ENCODE measurements at places on chromosomes 13 and 19.

DNA sequence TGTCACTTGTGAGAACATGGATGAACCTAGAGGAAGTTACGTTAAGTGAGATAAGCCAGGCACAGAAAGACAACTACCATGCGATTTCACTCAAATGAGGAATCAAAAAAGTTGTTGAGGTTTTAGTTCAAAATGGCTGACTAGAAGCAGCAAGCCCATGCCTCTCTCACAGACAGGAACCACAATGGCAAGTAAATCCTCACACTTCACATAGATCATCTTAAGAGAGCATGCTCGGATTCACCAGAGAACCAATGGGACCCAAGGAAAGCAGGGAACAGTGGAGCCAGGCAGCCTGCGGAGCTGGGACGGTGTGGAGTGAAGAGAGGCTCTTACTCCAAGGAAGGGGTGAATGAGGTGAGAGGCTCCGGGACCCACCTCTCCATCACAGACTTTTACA is 581.0 kb downstream of the UQCRFS1 start:
- no peak for DNase-seq

DNA sequence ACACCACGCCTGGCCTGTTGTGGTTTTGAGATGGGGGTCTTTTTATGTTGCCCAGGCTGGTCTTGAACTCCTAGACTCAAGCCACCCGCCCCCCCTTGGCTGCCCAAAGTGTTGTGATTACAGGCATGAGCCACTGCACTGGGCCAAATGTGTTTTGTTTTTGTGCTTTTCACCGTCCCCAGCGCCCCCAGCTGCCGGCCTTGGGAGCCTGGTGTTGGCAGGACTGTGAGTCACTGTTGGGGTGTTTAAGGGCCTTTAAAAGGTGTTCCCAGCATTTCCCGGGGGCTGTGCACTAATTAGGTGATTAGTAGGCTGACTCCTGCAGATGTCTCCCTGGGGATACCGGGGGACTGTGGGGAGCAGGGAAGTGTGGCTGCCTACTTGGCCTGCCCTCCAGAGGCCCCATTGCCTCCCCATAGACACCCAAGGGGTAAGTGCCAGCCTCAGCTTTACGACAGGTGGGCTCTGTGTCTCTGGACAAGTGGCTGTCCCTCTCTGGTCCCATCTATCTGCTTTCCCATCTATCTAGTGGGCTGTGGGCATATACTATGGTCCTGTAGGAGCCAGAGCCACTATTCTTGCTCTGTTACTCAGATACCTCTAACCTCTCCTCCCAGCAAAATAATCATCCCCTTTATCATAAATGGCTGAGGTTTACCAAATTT is 11.8 kb upstream of the TLE5 start:
- peak; percentile 38 for DNase-seq

GRCh38 chr13:20301403-20302071 is 69.4 kb upstream of the GJB6 start:
- no peak for DNase-seq

GRCh38 chr13:41652735-41653361 is 195.5 kb downstream of the RGCC start:
- DNase-seq = peak; percentile 0

- DNase-seq = no peak
Observed at GRCh38 chr19:19276851-19277250, 3.8 kb upstream of the TM6SF2 start.

DNA sequence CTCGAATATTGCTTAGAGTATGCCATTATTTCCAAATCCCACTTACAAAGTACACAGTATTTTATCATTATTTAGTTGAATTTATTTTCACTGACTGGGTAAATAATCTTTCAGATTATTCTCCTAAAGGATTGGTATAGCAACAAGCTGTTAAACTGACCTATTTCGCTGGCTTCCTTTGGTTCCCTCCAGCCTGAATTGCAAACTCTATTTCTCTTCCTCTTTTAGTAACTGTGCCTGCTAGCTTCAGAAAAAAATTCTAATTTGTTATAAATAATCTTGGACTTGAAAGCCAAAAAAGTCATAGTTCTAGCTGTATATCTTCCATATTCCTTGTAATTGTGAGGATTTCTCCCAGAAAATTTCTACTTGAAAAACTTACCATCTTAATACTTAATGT is 15.0 kb upstream of the CCNA1 start:
- DNase-seq = no peak

DNA sequence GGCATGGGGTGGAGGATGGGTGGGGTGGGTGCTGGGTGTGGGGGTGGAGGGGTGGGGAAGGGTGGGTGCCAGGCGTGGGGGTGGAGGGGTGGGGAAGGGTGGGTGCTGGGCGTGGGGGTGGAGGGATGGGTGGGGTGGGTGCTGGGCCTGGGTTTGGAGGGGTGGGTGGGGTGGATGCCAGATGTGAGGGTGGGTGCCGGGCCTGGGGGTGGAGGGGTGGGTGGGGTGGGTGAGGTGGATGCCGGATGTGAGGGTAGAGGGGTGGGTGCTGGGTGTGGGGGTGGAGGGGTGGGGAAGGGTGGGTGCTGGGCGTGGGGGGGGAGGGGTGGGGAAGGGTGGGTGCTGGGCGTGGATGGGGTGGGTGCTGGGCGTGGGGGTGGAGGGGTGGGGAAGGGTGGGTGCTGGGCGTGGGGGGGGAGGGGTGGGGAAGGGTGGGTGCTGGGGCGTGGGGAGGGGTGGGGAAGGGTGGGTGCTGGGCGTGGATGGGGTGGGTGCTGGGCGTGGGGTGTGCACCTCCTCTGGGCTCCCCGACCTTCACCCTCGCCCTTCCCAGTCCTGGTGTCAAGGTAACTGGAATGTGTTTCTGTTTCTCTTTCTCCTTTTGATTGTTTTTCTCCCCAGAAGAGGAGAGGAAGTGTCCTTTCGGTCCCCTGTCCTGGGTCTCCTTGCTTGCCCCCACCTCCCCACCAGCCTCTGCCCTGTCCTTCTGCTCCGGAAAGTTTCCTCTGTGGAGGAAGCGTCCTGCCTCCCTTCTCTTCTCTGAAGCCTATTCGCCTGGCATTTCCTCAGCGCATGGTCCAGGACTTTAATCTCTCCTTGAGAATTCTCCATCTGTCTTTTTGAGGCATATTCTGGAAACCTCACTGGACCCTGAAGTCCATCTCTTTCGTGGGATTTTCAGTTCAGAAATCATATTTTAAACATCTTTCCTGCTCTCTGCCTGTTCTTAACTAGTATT is 22.9 kb upstream of the CFAP97D2 start:
- DNase-seq = no peak

GRCh38 chr13:37595162-37595561 is 3.4 kb downstream of the POSTN start:
- no peak for DNase-seq

- peak; percentile 7 for DNase-seq
Observed at GRCh38 chr19:24059563-24060295, 27.3 kb upstream of the ZNF254 start.

- DNase-seq = no peak
Observed at GRCh38 chr19:16927883-16928282, 39.1 kb downstream of the F2RL3 start.

DNA sequence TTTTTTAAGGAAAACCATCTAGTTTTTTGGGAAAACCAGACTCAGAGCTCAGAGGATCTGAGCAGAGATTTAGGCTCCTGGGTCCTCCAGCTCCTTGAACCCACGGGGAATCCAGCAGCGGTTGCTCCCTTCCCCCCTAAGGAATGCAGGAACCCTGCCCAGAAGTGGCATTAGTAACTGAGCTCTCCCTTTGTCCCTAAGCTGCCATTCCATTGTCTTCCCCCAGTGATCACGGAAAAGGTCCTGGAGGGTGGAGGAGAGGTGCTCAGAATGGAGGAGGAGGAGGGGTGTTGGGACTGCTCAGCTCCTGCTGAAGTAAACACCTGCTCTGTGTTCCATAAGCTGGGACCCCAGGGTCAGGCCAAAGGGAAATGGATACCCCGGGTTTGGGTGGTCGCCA is 16.8 kb upstream of the OR1M1 start:
- no peak for DNase-seq

DNA sequence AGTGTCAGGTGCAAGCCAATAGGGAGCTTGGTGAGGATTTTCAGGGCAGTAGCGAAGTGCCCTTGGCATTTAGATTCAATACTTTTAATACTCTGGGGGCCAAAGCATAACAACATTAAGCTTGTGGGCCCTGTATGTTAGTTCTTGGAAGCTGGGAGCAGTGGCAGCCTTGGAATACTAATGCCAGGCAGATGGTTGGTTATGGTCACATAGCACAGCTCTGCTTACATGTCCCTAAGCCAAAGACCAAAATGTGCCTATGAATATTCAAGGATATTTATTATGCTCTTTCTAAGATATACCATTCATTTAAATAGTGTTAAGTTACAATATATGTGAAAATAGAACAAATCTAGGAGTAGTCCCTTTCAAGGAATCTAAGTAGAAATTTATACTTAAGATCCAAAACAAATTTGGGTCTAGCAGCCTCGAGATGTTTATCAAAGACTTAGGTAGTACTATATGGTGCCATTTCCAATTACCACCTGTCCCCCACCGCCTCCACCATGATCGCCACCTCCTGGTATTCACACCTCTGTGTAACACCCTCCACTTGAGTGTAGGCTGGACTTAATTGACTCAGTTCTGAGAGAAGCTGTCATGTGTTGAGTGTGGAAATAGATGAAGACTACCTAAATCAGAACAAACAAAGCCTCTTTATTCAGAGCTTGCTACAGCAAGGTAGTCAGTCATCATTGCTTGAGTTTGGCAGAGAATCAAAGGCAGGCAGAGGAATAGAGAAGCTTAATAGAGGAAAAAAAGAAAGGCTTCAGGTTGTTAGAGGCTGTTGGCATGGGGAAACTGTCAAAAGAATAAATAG is 261.0 kb downstream of the GPC5 start:
- no peak for DNase-seq

DNA sequence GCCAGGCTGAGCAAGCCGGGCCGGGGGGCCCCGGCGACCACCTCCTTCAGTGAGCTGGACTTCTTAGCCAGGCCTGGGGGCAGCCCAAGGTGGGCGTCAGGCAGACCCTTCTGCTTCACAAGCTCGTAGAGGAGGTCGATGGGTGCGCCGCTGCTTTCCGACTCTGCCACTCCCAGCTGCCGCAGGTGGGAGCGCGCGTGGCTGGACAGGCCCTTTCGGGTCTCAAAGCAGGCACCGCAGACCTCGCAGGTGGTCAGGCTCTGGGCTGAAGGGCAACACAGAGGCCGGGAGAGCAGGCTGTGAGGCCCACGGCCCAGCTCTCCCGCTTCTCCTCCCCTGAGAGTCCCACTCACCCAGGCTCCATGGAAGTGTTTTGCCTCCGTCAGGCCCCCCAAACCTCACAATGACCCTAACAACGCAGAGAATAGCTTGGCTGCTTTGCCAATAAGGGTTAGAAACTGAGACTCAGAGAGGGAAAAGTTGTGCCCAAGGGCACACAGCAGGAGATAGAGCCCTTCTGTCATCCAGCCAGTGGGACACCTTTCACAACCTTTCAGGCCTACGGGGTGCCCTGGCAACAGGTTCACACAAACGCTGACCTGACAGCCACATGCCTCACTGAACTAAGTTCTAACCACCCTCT is 11.2 kb upstream of the AKAP8L start:
- DNase-seq = no peak

GRCh38 chr13:102517959-102518358 is 78.8 kb upstream of the TPP2 start:
- no peak for DNase-seq

DNA sequence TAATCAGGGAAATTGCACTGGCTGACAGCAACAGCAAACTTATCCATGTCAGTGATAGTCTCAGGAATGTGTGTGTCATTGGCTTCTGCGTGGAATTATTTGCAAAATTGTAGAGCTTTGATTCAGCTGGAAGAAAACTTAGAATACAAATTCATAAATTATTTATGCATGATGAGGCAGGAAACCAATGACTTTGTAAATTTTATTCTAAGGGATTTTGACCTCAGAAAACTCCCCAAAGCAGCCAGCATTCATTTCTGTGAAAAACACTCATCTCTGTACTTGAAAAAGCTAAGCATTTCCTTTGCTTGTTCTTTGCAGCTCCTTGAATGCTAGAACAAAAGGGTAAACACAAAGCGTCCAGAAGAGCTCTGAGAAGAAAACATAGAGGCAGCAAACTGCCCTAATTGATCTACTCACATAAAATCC is 162.4 kb downstream of the DCT start:
- no peak for DNase-seq

- DNase-seq = no peak
Observed at GRCh38 chr13:84366506-84366905, 484.2 kb upstream of the SLITRK1 start.

DNA sequence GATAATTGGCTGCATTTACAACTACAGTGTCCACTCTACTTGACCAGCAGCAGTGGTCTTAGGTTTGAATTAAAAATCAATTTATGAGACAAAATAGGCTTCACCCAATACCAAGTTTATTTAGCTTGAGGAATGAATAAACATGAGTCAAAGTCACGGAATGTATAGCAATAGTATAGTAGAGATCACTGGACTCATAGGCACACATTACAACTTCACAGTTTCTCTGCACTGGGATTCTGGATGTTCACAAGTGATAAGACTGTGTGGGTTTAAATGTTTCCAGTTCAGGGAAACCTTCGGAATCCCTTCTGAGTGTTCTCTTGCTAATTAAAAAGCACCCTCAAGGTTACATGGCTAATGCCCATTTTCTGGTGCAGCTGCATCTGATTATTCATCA is 1064.9 kb downstream of the SLITRK5 start:
- no peak for DNase-seq
